CD4-positive, alpha-beta T cell treated with Interleukin-10 for 1 hour (primary cell): ENCODE measurements at places on chromosomes 6 and 20.

DNA sequence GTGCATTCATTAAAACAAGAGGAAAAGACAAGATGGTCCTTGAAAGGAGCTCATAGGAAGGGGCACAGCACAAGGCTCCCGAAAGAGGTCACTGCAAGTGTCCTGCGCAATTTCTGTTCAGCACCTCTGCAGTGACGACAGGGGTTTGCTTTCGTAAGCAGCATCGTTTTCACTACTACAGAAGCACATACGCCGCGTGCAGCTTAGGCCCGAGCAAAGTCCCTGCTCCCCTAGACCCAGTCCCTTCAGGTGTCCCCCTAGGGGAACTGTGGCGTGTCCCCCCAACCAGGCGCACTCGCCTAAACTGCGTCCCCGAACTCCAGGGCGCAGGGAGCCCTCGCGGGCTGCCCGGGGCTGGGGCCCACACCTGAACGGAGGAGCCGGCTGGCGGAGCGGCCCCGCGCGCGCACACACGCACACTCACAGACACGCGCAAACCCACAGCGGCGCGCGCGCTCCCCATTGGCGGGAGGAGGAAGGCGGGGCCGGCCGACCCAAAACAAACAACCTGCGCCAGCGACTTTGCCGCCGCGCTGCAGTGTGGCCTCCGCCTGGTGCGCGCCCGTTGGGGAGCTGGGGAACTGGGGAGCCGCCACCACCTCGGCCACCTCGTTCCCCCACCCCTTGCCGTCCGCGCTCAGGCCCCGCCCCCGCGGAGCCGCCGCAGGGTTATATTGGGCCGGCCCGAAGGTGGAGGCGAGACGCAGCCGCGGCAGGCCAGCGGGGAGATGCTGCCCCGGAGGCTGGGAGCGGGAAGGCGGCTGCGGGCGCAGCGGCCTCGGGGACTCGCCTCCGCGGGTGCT is at the start of gene FOXQ1:
FOXQ1 (plus strand) TSS at position 699 of the 803 bp plus-strand sequence. CDS start 607 bp downstream, outside the sequence.
- DNase-seq = no peak

DNA sequence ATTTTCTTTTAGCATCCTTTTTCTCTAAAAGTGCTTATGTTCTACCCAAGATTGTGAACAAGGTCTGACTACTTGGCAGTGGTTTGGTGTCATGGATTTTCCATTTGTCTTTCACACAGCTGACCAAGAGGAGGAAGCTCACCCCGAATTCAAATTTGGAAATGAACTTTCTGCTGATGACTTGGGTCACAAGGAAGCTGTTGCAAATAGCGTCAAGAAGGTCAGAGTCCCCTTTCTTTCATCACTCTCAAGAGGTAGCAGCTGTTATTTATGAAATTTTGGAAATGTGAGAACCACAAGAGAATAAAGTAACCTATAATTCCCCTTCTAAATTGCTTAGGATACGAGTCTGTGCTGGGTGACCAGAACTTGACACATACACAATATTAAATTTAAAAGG is 113.0 kb upstream of the LAMP5 start:
- DNase-seq = no peak

GRCh38 chr6:87397656-87398055 is 10.1 kb upstream of the CFAP206 start:
- DNase-seq = no peak

DNA sequence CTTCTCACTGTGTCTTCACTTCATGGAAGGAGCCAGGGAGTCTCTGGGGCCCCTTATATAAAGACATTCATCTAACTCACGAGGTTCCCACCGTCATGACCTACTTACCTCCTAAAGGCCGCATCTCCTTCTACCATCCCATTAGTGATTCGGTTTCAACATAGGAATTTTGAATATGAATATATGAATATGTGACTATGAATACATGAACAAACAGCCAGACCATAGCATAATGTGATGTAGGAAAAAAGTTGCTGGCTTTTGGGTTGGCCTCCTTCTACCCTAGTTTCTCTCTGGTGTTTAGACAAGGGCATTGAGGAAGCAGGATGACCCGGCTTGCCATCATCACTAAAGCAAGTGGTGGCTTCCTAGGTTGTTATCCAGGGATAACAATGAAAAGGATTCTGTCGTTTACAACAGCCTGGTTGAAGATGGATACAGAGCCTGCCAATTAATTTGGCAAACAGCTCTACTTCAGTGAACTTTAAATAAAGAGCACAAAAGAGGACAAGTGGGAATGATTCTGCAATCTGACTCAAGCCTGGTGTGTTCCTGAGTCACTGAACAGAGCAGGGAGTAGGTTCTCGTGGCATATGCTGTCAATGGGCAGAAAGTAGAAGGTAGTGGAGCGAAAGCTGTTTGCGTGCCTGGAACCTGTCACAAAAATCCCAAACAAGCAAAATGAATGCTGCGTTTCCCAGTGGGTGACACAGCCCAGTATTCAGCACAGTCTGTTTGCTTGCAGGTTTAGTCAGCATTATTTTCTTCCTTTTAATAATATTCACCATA is 44.0 kb upstream of the DOK5 start:
- DNase-seq = no peak

DNA sequence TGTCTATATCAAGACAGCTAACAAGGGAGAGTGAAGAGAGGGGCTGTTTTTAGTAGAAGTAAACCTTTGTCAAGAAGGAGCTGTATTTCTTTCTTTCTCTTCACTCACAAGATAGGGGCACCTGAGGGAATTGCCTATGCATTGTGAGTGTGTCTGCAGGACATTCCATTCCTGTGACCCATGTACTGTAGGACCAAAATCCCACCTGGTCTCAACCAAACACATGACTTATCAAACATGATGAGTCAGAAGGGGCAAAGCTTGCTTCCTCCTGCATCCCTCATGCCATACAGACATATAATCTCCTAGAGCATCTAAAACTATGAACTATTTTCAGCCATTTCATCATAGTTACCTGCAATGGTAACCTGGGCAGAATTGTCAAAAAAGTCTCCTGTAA is 21.8 kb downstream of the PKHD1 start:
- DNase-seq = no peak

GRCh38 chr6:140540743-140541142 is 1166.3 kb upstream of the CITED2 start:
- no peak for DNase-seq

- DNase-seq = no peak
Observed at GRCh38 chr6:86448398-86448797, 488.9 kb upstream of the HTR1E start.

GRCh38 chr6:5729080-5729434 is 277.7 kb downstream of the NRN1 start:
- no peak for DNase-seq

GRCh38 chr6:141953072-141953471 is 179.7 kb upstream of the GJE1 start:
- DNase-seq = no peak

- no peak for DNase-seq
Observed at GRCh38 chr20:59585714-59586409, 18.5 kb upstream of the PHACTR3 start.

- DNase-seq = no peak
Observed at GRCh38 chr6:128033156-128033555, 132.3 kb upstream of the THEMIS start.
